ENCODE measurements at places on chromosomes 5 and 9.

DNA sequence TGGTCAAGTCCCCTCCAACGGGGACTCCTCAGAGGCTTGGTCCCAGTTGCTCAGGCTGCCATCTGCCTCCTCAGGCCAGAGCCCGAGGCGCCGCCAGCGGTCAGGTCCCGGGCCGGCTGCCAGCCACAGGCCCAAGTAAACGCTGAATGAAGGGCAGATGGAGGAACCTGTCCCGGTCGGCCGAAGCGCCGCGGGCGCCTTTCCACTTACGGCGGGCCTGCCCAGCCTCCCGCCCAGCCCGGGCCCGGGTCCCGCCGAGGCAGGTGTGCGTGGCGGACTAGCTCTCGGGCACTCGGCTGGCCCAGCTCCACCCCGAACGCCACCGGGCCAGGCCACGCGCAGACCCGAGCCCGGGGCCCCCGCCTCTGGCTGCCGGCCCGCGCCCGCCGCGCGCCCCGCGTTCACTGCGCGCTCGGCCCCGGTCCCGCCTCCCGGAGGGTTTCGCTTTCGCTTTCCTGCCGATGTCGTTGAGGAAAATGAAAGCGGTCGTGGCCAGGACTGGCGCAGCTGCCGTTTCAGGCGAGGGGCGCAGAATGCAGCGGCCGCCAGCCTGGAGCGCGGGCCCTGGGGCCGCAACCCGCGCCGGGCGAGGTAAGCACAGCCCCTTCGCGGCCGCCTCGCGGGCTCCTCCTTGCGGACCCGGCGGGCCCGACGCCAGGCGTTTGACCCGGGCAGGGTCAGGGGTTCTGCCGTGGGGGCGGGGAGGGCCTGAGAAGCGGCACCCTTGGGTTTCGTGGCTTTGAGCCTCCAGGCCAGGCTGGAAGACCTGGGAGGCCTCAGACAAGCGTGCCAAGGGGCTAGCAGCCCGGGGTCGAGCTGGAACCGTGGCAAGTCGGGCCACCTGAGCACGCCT, 41.2 kb downstream of the SLC22A5 start:
- DNase-seq: no peak

DNA sequence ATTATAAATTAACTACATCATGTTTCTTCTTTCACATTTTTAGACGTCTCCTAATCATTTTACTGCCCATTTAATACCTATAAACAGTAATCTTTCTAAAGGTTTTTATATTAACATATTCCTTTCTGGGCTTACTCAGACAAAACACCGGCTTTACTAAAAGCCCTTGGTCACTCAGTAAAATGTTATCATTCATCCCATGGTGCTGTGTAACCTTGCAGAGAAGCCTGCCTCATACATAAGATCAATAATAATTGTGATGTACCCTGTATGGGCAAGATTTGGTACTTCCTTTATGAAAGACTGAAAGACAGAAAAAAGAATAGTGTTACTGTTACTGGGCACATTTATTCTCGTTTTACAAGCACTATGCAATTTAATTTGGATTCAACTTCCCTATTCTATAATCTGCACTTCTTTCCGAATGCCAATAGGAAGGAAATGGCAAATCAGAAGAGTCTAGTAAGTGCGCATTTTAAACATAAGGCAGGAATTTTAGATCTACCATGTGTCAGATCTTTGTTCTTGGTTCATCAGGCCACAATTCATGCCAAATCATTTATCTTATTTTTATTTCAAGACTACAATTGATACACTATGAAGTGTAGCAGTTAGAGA, 522.2 kb downstream of the CSNK1G3 start:
- no peak for DNase-seq

DNA sequence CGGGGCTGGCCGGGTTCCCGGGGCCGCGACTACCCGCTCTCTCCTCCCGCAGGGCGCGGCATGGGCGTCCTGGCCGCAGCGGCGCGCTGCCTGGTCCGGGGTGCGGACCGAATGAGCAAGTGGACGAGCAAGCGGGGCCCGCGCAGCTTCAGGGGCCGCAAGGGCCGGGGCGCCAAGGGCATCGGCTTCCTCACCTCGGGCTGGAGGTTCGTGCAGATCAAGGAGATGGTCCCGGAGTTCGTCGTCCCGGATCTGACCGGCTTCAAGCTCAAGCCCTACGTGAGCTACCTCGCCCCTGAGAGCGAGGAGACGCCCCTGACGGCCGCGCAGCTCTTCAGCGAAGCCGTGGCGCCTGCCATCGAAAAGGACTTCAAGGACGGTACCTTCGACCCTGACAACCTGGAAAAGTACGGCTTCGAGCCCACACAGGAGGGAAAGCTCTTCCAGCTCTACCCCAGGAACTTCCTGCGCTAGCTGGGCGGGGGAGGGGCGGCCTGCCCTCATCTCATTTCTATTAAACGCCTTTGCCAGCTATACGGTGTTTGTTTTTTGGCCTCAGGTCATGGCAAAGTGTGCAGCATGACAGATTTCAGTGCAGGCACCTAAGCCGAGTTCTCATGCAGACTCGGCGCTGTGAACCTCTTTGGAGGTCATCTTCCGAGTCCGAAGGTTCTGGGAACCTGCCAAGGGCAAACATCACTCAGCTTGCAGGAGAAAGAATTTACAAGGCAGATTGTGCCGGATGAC, 516 bp downstream of the MRPL41 start:
- DNase-seq: no peak

DNA sequence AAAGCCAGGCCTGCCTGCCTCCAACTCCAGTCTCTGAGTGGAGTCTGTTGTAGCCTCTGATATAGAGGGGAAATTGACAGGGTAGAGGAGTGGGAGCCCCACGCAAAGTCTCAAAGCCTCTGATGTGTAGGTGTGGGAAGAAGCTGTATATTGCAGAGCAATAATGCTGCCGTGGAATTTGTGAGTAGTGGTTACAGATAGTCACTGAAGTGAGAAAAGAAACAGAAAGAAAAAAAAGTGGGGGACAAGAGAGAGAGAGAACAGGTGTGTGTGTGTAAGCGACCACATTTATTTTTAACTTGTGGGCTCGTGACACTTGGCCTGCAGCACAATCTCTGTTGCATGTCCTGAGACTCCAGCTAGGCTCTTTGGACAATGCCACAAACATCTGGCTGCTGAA, 227.8 kb downstream of the NSG2 start:
- DNase-seq: no peak

DNA sequence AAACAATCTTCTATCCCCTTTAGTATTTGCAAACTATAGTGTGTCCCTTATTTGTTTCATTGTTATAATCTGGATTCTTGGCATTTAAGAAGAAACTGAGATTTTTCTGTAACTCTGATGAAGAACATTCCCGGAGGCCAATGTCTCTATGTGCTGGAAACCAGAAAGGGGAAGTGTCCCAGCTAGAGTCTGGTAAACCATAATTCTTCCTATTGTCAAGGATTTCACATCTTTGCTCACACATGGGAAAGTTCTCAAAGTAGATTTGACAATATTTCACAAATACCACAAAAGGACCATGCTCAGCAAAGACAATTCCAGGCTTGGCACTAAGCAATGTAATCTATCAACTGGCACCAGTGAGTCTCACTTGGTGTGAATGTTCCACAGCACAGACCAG, 146.8 kb downstream of the MUSK start:
- no peak for DNase-seq

DNA sequence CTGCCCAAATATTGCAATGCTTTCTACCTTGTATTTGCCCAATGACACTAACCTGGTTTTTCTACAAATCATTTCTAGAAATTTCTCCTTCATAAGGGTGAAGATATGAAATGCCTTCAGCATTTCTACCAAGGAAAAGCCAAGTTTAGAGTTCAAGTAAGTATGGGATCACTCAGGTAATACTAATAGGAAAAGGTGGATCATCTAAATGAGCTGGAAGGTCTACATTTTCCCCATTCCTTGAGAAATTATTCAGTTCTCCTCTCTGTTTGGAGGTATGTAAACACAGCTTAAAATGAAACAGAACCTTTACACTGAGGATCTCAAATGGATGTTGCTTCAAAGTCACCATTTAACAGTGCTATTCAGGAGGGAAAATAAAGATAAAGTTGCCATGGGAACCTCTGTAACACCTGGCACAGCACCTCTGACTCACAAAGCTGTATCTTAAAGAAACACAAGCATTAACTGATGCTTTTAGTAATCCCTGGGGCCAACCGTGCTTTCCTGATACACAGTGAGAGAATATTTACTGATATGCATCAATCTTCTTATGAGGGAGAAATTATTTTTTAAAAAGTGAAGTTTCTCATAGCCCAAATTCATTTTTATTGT, 161.3 kb downstream of the DRD1 start:
- DNase-seq: no peak

- no peak for DNase-seq
Observed at GRCh38 chr5:73135429-73136054, 15.2 kb downstream of the TMEM171 start.

GRCh38 chr9:90052366-90052765, 447.6 kb downstream of the GADD45G start:
- DNase-seq: no peak

DNA sequence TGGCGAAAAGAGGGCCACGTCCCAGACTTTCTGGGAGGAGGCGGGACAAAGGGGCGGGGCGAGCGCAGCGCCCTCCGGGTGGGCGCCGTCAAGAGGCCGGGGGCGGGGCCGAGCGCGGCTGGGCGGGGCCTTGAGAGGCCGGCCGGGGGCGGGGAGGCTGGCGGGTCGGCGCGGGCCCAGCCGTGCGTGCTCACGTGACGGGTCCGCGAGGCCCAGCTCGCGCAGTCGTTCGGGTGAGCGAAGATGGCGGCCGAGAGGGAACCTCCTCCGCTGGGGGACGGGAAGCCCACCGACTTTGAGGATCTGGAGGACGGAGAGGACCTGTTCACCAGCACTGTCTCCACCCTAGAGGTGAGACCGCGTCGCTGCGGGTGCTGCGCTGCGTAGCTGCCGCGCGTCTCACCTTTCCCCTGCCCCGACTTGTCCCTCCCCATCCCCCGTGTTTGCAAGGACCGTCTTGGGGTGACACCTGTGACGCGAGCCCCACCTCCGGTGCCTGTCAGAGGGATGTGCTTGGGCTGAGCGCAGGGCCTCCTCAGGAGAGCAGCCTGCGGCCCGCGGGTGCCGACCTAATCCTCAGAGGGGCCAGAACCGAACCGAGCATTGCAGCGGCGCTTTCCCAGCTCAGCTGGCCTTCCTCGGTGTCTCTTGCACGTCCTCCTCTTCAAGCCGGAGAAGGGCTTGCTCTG, at the start of gene SNX2:
SNX2 (plus strand) TSS at position 220 of the 689 bp plus-strand sequence; CDS start at position 244, 24 bp downstream.
- DNase-seq: no peak

DNA sequence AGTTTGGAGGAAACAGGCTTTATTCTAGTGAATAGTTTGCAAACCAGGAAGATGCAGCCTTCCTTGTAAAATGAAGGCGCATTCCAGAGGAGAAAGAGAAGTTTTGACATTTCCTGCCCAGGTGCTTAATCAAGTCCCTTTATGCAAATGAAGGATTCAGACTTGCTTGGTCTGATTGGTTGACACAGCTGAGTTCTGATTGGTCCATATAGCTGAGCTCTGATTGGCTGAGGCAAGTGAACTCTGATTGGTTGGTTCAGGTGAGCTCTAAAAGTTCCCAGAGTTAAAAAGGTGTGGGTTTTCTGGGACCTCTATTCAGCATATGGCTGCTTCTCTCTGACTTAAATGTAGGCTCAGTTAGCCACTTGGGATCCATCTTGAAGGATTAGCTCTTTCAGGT, 151.0 kb downstream of the CACNA1B start:
- no peak for DNase-seq

GRCh38 chr9:22446950-22447617, 460 bp downstream of the DMRTA1 start:
- DNase-seq: no peak

DNA sequence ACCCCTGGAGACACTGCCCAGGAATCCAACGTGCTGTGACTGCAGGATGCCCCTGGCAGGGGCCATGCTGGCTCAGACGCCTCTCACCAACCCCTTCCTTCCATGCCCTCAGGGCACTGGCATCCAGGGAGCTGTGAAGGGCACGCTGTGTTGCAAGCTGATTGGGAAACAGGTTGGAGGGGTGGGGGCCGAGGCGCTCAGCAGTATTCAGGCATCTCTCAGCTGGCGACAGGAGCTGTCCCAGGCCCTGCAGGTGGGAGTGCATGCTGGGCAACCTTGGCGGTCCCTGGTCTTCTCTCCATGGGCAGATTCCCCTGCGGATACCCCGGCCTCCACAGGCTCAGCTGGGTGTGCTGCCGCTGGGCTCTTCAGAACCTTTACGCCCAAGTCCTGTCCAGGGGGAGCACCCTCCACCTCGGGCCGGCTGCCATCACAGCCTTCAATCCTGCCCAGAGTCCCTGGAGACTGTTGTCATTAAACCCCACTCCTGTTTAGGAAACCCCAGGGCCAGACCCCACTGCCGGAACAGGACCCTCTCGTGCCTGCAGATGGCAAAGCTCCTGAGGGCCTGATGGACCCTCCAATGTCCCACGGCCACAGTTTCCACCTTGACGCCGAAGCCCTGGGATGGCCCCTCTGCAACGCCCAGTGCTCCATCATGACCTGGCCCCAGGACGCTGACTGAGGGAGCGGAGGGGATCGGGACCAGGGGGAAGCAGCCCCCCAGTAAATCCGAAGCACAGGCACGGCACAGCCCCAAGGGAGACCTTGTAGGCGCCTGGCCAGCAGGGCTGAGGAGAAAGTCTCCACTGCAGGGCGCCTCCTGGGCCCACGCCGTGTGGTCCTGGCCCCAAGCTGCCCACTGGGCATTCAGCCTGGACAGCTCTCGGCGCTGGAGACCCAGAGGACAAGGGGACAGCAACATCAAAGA, 9.3 kb downstream of the TPPP start:
- no peak for DNase-seq

DNA sequence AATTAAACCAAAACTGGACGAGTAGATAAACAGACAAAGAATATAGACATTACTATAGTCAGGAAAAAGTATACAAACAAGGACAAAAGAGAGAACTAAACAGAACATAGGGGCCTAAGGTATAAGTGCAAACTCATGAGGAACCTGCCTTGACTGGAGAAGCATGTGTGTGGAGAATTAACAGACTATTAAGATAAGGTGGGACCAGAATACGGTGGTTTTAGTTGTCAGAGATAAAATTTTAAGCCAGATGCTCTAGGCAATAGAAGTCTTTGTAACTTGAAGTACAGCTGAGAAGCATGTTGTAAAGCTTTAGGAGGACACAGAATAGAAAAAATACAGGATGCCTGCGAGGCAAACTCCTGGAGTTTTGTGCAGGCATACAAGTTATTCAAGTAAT, 707.1 kb downstream of the PTPRD start:
- no peak for DNase-seq

GRCh38 chr5:63961125-63961597, 1.1 kb downstream of the HTR1A start:
- no peak for DNase-seq

- peak; percentile 81 for DNase-seq
Observed at GRCh38 chr5:55668356-55668755, 43.8 kb downstream of the SLC38A9 start.

- no peak for DNase-seq
Observed at GRCh38 chr9:18847576-18848275, 185.3 kb downstream of the SAXO1 start.

- no peak for DNase-seq
Observed at GRCh38 chr9:8477450-8477849, 677.9 kb upstream of the DMAC1 start.

DNA sequence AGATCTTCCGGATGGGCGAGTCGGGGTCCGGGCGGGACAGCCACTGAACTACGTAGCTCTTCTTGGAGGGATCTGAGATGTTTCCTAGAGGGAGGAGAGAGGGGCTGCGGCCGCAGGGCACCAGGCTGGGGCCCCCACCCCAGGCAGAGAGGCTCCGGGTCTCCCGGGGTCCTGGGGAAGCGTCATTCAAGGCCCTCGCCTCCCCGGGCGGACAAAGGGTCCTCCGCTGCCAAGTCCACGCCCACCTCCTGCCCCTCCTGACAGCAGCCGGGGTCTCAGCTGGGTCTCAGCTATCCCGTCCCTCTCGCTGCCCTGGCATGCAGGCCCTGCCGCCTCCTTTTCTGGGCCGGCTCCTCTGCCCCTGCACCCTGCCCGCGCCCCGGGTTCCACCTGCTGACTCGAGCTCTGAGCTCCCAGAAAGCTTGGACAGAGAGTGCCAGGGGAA, 61.5 kb downstream of the ZNF354C start:
- DNase-seq: no peak

Data from non-pigmented ciliary epithelial cell (primary cell).